ENCODE measurements at places on chromosomes 2 and 18.

GRCh38 chr18:61955644-61956043 lies 62.8 kb upstream of the RNF152 start:
- H3K36me3 ChIP-seq: no peaks in the 10 kb centered on the region
- H3K4me3 ChIP-seq: no peak overlapping the region
- H3K4me1 ChIP-seq: peaks cover 34% of the 10 kb centered on the region

GRCh38 chr18:3541549-3542386 lies 91.8 kb downstream of the TGIF1 start:
- H3K36me3 ChIP-seq: no peaks in the 10 kb centered on the region
- H3K4me3 ChIP-seq: no peak overlapping the region

DNA sequence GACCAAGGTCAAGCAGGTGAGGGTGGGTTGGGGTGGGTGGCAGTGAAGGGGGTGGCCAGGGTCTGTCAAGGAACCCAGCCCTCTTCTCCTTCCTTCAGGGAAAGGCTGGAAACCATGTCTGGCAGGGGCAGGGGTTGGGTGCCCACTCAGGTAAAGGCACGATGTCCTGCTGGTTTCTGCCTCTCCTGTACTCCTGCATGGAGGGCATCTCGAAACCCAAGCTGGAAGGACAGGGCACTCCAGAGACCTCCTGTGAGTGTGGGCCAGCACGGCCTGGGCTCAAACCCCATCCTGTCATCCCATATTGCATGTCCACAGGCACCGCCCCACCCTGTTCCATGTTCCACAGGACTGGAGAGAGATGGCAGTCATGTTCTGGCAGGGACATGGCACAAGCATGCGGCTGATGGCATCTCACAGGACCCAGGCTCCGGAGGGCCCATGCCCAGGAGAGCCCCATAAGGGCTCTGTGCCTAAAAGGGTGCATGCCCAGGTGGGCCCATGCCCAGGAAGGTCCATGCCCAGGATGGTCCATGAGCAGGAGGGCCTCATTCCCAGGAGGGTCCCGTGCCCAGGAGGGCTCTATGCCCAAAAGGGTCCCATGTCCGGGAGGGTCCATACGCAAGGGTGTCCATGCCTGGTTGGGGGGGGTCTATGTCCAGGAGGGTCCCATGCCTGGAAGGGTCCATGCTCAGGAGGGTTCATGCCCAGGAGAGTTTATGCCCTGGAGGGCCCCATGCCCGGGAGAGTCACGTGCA lies 6.4 kb downstream of the GPR35 start:
- no peaks in the 10 kb centered on the region for H3K27me3 ChIP-seq
- peaks cover 8% of the 10 kb centered on the region for H3K36me3 ChIP-seq
- no peak for DNase-seq
- no peak overlapping the region for H3K4me3 ChIP-seq
- H3K27ac ChIP-seq: no peak overlapping the region

DNA sequence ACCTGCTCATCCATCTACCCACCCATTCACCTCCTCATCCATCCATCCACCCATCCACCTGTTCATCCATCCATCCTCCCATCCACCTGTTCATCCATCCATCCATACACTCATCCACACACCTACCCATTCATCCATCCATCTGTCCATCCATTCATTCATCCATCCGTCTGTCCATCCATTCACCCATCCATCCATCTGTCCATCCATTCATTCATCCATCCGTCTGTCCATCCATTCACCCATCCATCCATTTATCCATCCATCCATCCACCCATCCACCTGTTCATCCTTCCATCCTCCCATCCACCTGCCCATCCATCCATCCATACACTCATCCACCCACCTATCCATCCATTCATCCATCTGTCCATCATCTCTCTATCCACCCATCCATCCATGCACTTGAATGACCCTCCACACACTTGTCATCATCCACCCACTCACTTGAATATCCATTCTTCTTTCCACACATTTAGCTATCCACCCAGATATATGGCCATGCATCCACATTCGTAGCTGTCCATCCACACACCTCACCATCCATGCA lies 45.0 kb downstream of the CROCC2 start:
- H3K36me3 ChIP-seq: no peaks in the 10 kb centered on the region
- no peak overlapping the region for H3K27ac ChIP-seq
- no peak for DNase-seq
- no peak overlapping the region for H3K4me3 ChIP-seq
- H3K27me3 ChIP-seq: no peaks in the 10 kb centered on the region
- no peaks in the 10 kb centered on the region for H3K4me1 ChIP-seq

DNA sequence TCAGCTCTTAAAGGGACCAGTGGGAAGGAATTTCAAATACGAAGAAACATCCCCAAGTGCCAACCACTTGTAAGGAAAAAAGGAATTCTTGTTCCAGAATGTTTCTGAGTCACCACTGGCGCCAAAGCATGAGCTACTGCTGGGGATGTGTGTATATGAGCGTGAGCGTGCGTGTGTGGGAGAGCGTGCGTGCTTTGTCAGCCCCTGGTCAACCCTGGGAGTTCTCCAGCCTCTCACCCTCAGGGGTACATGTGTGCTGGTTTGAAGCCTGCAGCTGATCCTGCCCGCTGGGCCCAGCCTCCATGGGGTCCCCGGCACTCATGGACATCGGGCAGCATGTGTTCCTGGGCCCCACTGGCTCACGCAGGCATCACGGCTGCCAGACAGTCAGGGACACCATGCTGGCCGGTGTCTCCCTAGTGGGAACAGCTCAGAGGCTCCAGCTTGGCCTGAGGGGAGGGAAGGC lies 17.1 kb downstream of the HS6ST1 start:
- no peak for DNase-seq
- H3K27ac ChIP-seq: no peak overlapping the region
- peaks cover 2% of the 10 kb centered on the region for H3K4me1 ChIP-seq
- H3K36me3 ChIP-seq: peaks cover 7% of the 10 kb centered on the region

GRCh38 chr18:33826151-33826550 lies 248.1 kb downstream of the ASXL3 start:
- no peaks in the 10 kb centered on the region for H3K36me3 ChIP-seq
- no peak overlapping the region for H3K4me3 ChIP-seq
- DNase-seq: no peak
- H3K27me3 ChIP-seq: no peaks in the 10 kb centered on the region
- H3K4me1 ChIP-seq: no peaks in the 10 kb centered on the region

DNA sequence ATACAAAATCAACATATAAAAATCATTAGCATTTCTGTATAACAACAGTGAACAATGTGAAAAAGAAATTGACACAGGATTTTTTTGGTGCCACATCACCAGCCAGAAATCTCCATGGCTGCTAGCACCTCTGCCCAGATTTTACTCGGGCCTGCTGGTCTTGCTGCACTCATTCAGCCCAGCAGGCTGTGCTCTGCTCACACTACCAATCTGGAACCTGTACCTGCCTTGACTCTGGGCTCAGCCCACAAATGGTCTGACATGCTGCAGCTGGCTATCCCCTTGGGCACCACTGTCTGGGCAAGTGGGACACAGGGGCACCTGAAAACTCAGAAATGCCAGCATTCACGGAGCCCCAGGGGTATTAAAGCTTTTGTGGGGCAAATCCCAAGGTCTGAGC lies 392.5 kb upstream of the NRXN1 start:
- no peak overlapping the region for H3K27ac ChIP-seq
- no peaks in the 10 kb centered on the region for H3K4me1 ChIP-seq
- no peaks in the 10 kb centered on the region for H3K36me3 ChIP-seq
- H3K27me3 ChIP-seq: no peaks in the 10 kb centered on the region
- H3K4me3 ChIP-seq: no peak overlapping the region

DNA sequence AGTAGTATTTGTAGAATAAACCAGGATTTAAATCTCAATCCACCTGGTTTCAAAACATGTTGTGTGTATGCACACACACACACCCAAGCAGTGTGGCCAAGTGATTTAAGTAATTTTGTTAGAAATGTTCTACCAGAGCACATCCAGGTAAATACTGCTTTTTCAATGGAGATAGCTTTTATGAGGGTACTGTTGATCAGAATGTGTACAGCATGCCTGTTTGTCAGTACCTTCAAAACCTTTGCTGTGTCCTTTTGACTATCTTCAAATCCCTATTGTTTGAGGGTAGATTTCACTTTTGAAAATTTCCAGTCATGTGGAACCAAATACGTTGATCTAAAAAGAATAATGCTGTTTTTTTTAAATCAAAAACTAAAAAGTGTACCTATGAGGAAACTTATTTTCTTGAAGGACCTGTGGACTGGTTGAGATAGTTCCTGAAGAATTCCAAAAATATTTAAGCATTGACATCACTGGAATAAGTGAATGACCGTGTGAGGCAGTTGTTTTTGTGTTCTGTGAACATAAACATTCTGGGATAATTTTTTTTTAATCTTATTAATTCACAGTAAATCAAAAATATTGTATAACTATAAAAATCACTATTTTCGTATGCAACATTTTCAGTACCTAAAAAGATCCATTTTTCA lies 70.9 kb downstream of the PTRHD1 start:
- no peak for DNase-seq
- no peak overlapping the region for H3K27ac ChIP-seq
- peaks cover 4% of the 10 kb centered on the region for H3K36me3 ChIP-seq

- DNase-seq: peak; percentile 48
- peaks cover 22% of the 10 kb centered on the region for H3K4me1 ChIP-seq
- no peaks in the 10 kb centered on the region for H3K27me3 ChIP-seq
Measured at GRCh38 chr2:24824966-24825882, 32.0 kb downstream of the CENPO start.

- no peaks in the 10 kb centered on the region for H3K4me1 ChIP-seq
- DNase-seq: no peak
- no peak overlapping the region for H3K27ac ChIP-seq
- H3K36me3 ChIP-seq: peaks cover 5% of the 10 kb centered on the region
- H3K27me3 ChIP-seq: no peaks in the 10 kb centered on the region
- no peak overlapping the region for H3K4me3 ChIP-seq
Measured at GRCh38 chr2:40016151-40016885, 237.3 kb upstream of the THUMPD2 start.

DNA sequence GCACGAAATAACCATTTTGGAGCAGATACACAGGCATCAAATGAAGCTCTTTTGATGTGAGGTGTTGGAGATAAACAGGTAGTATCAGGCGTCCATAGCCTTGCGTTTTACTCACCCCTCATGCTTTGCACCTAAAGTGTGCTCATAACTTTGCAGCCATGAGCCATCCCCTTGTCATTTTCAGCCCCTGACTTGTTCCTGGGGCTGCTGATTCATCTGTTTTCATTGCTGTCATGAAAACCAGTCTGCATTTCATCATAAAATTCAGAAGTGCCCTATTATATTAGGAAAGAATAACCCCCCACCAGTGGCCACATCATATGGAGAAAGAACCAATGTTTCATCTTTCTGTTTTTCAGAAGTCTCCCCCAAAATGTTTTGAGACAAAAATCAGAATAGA lies 329.7 kb upstream of the NRP2 start:
- no peaks in the 10 kb centered on the region for H3K36me3 ChIP-seq
- DNase-seq: no peak
- no peak overlapping the region for H3K27ac ChIP-seq
- no peaks in the 10 kb centered on the region for H3K4me1 ChIP-seq

DNA sequence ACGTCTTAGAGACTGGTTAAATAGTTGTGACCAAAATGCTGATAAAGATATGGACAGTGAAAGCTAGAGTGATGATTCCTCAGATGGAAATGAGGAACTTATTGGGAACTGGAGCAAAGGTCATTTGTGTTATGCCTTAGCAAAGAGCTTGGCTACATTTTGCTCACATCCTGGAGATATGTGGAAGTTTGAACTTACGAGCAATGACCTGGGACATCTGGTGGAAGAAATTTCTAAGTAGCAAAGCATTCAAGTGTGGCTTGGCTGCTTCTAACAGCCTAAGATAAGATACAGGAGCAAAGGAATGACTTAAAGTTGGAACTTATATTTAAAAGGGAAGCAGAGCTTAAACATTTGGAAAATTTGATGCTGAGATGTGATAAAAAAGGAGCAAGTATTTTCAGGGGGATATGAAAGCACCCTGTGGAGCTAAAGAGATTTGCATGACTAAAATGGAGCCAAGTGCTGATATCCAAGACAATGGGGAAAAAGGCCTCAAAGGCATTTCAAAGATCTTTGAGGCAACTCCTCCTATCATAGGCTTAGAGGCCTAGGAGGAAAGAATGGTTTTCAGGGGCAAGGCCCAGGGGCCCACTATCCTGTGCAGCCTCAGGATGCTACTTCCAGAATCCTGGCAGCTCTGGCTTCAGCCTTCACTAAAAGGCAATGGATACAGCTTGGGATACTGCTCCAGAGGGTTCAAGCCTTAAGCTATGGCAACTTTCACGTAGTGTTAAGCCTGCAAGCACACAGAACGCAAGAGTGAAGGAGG lies 124.1 kb upstream of the KLHL14 start:
- peaks cover 3% of the 10 kb centered on the region for H3K36me3 ChIP-seq
- H3K27ac ChIP-seq: no peak overlapping the region
- H3K4me3 ChIP-seq: no peak overlapping the region
- H3K27me3 ChIP-seq: no peaks in the 10 kb centered on the region
- no peaks in the 10 kb centered on the region for H3K4me1 ChIP-seq
- no peak for DNase-seq

- no peak for DNase-seq
- H3K27me3 ChIP-seq: no peaks in the 10 kb centered on the region
- H3K36me3 ChIP-seq: peaks cover 24% of the 10 kb centered on the region
- no peak overlapping the region for H3K27ac ChIP-seq
- no peak overlapping the region for H3K4me3 ChIP-seq
Measured at GRCh38 chr2:97546711-97547110, 43.0 kb downstream of the ANKRD36B start.

DNA sequence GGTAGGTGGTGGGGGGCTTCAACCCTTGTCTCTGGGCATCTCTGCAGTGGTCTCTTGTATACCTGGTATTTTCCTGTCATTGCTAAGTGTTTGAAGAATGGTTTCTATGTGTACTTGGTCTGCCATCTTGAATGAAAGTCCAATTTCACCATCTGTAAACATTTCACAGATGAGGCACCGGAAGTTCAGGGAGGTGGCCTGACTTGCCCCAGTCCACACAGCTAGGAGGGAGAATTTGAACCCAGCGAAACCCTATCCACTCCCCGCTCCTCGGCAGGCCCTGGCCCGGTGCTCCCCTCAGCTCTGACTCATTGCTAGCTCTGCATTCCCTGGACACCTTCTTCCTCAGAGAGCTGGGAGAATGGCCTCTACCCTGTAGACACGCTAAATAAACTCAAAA lies 30.5 kb downstream of the ZAP70 start:
- no peak overlapping the region for H3K4me3 ChIP-seq
- peaks cover 84% of the 10 kb centered on the region for H3K4me1 ChIP-seq
- H3K36me3 ChIP-seq: peaks cover 40% of the 10 kb centered on the region
- no peak overlapping the region for H3K27ac ChIP-seq
- H3K27me3 ChIP-seq: no peaks in the 10 kb centered on the region

DNA sequence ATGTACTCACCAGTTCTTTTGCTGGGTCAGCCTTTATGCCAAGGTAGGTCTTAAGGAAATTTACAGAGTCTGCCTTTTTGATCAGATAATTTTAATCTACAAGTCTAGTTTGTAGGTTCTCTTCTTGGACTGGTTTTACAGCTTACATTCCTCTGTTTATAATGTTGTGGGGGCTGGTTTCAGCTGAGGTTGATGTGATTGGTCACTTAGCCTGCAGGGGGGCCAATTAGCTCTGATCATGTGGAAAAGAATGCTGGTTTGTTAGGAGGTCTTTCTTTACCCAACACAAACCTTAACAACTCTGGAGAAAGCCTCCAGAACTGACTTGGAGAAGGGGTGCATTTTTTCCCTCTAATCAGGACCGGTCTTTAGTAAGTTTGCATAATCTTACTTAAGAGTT lies at the start of gene KCNJ13:
TSS of gene KCNJ13 (minus strand) at position 131 of the 400 bp plus-strand sequence. CDS start 5,203 bp downstream, outside the sequence.
- H3K4me1 ChIP-seq: peaks cover 18% of the 10 kb centered on the region
- H3K4me3 ChIP-seq: no peak within 1 kb of the TSS
- H3K27ac ChIP-seq: no peak within 1 kb of the TSS
- H3K27me3 ChIP-seq: no peaks in the 10 kb centered on the region
- H3K36me3 ChIP-seq: peaks cover 18% of the 10 kb centered on the region
- no peak for DNase-seq

- no peak overlapping the region for H3K4me3 ChIP-seq
- H3K4me1 ChIP-seq: peaks cover 14% of the 10 kb centered on the region
- H3K27me3 ChIP-seq: no peaks in the 10 kb centered on the region
- no peaks in the 10 kb centered on the region for H3K36me3 ChIP-seq
Measured at GRCh38 chr2:12429779-12430406, 286.8 kb upstream of the TRIB2 start.

Data from activated naive CD8-positive, alpha-beta T cell treated with anti-CD3 and anti-CD28 coated beads, Interleukin-2, amount 50 U/mL, for 24 hours (primary cell).